Stimulated activated CD4-positive, alpha-beta T cell treated with anti-CD3 and anti-CD28 coated beads, Interleukin-1b, Interleukin-23, amount 100 ng/mL, for 1 hour (primary cell): ENCODE measurements at places on chromosomes 5 and 9.

- no peak for DNase-seq
Measured at GRCh38 chr5:96155147-96155546, 193.5 kb upstream of the ELL2 start.

DNA sequence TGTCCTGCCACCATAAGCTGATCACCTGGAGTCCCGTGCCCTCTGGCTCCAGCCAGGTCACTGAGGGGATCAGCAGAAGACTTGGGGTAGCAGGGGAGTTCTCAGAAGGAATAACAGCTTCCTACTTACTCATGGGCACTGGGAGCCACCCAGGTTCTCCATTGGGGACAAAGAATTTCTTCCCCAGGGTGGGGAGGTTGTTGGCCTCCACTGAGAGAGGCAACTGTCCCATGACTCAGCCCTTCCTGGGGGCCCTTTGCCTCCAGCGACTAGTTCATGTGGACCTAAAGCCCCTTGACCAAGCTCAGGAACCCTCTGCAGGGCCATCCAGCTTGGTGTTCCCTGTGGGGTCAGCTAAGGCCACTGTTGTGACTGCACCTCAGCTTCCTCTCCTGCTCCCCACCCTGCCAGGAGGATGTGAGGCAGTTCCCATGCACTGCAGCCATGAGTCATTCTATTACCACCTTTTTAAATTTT is 175.0 kb downstream of the AUH start:
- DNase-seq, result no peak

DNA sequence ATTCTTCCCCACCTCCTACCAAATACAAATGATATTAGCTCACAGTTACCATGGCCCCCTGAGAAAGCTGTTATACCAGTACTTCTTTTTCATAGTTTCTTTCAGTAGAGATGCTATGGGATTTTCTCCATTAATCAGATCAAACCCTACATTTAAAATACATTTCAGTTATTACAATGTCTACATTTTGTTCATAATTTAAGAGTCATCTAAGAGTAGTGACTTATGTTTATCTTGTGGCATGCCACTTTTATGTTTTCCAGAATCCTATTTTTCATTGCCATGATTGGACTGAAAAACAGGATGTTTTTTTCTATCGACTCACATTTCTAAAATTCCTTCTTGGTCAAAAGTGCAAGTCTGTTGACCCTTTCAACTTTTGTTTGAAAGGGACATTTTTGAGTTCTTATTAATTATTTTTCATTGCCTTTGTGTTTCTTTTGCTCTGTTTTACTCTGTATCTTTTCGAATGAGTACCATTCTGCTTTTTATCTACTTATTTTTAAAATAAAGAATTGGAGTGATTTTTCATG is 77.4 kb upstream of the ANXA1 start:
- DNase-seq, result no peak

DNA sequence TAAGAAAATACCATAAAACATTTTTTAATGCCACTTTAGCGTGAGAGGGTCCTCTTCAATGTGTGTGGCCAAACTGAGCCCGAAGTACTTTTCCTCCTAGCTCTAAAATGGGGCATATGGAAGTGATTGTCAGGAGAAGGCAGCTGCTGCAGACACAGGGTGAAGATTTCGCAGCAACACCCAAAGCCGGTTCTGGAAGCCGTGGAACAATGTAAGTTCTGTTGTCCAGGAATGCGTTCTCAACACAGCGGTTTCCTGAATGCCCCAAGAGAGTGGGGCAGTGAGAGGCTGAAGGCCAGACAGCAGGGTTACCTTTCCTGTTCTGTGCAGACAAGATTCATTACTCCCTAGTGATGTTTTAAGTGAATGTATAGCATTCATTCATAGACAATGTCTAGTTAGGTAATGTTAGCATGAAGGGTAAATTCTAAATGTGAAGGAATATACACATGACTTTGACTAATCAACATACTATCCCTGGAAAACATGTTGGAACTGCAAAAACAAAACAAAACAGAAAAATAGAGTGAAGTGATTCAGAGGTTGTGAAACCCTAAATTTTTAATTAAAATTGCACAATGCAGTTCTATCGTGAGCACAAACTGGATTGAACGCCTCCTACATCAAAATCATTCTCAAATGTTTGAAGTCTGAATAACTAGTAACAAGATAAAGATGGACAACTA is 197.0 kb upstream of the SEMA6A start:
- no peak for DNase-seq

DNA sequence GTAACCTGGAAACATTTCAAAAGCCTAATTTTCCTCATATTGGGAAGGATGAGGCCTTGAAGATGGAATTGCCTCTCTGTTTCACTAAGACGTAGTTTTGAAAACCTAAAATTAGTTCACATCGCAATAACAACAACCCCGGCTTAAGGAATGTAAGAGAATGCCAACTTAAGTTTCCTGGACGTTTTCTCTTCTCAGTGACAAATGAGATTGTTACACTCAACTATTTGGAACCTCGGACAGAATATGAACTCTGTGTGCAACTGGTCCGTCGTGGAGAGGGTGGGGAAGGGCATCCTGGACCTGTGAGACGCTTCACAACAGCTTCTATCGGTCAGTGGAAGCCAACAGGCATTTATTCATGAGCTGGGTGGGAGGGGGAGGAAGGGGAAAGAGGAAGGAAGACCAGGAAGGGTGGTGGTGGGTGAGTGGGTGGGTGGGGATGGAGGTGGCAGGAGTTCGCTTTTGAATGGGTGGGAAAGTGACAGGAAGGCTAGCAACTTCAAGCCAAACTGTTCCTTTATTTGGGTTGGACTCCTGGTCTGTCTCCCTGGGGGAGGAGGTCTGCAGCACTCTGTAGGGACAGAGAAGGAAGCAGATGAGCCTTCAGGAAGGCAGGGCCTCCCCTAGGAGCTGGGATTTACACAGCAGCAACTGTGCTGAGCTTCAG is 83.4 kb downstream of the TEK start:
- DNase-seq, result no peak

GRCh38 chr5:10853154-10853553 is 92.1 kb upstream of the DAP start:
- DNase-seq, result no peak
